Stimulated activated CD8-positive, alpha-beta memory T cell treated with anti-CD3 and anti-CD28 coated beads, Interleukin-7, amount 100 ng/mL, for 1 hour (primary cell): ENCODE measurements at places on chromosomes 4 and X.

GRCh38 chrX:56802428-56802827, 73.4 kb downstream of the NBDY start:
- no peak for DNase-seq

DNA sequence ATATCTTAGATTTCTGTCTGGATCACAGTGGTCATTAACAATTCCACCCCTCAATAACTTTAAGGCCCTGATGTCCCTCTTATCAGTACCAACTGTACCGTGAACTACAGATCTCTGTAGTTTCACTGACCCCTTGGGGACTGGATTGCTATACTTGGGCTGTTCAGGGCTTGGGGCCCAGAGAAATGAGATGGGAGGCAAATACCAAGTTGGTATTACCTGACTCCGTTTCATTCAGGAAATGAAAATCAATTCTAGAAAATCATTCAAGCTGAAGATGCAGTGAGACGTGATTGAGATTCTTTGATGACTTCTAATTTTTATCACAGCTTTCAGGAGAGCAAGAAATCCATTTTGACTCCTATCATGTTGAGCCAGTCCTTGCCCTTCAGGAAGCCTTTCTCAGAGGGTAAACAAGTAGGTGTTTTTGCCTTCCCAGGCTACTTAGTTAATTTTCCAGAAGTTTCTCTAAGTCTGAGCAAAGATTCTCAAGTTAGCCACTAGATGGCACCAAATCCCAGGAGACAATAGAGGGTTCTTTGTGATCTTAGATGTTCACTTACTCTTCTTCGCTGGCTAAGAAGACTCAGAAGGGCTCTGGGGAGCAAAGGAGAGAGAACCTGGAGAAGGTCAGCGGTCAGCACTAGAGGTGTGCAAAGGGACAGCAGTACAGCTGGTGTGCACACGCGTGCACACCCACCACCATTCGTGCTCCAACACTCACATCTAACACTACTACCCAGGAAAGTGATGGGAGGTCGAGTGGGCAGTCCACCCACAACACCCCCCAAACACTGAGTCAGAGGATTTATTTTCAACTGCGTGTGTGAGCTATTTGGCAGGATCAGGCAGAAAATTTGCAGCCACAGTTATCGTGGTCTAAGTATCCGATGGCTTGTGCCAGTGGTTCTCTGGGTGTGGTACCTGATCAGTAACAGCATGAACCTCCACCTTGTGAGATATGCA, 7.4 kb downstream of the HNRNPH2 start:
- DNase-seq, result no peak

GRCh38 chr4:52870225-52870624, 8.1 kb downstream of the RASL11B start:
- DNase-seq, result no peak

GRCh38 chrX:148728901-148729300, 228.5 kb downstream of the AFF2 start:
- DNase-seq, result no peak
